NCI-H2081 treated with DMSO at 0.1 percent for 48 hours (cell line): ENCODE measurements at places on chromosomes 6 and 20.

- DNase-seq = no peak
Measured at GRCh38 chr6:44663860-44664634, 276.5 kb downstream of the CDC5L start.

DNA sequence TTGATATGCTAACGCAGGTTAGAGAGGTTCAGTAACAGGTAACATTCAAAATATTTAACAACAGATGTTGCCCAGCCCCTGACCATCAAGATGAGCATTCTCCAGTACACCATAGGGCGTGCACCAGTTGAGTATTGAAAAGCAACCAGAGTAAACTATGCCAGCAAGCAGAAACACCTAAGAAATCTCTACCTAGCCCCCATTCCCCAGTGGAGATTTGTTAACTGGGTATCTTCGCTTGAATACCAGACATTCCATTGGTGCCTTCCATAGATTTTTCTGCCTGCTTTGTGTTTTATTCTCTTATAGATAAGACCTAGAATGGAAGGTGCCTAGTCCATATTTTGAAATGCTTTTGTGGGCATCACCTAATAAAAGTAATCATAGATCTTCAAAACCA lies 623.9 kb downstream of the KIF16B start:
- DNase-seq = no peak

GRCh38 chr20:44231713-44232468 lies 15.2 kb upstream of the GDAP1L1 start:
- DNase-seq = no peak

- no peak for DNase-seq
Measured at GRCh38 chr6:33886673-33887144, 82.9 kb upstream of the MLN start.

DNA sequence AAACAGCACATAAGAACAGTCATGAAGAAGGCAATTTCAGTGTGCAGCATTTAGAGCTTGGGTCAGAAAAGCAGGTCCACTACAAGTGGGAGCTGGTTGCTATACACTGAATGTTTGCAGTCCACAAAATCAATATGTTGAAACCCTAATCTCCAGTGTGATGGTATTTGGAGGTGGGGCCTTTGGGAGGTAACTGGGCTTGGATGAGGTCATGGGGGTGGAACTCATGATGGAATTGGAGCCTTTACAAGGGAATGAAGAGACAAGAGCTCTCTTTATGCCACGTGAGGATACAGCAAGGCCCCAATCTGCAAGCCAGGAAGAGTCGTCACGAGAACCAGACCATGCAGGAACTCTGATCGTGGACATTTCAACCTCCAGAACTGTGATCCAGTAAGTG lies 216.7 kb upstream of the SLC35B3 start:
- no peak for DNase-seq
